ENCODE measurements at places on chromosomes 11 and 22.

- DNase-seq: no peak
These were observed 2.1 kb downstream of the TP53AIP1 start for GRCh38 chr11:128940603-128941002.

- DNase-seq: no peak
These were observed 17.6 kb downstream of the C22orf31 start for GRCh38 chr22:29043906-29044575.

DNA sequence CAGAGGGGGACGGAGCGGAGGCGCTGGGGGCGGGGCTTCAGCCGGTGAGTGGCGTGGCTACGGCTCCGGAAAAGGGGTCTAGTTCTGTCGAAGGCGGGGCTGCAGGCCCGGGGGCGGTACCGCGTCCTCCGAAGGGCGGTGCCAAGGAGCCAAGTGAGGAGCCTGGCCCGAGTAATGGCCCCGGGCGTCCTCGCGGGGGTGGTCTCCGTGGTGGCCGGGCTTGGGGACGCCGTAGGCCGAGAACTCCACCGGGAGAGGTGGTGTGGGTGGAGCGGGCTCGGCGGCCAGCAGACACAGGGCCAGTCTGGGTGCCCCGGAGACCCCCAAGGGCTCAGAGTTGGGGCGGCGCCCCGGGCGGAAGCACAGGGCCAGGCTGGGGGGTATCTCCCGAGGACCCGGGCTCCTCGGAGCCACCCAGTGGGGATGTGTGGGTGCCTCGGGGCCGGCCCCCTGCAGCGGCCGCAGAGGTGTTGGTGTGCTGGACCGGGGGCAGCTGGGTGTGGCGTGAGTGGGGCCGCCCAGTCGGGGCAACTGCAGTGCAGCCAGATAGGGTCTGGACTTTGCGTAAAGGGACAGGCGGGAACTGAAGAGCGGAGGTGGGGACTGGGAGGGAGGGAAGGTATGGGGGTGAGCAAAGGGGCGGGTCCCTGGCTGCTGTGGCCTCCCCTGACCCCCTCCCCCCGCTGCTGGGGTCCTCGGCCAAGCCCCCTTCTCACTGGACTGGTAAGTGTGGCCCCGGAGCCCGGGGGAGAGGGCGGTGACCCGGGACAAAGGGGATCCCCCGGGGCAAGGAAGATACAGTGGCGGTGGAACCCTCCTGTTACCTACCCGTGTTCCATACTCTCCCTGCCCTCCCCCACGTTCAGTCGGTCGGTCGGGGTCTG, 838 bp downstream of the FKBP2 start:
- DNase-seq: no peak

DNA sequence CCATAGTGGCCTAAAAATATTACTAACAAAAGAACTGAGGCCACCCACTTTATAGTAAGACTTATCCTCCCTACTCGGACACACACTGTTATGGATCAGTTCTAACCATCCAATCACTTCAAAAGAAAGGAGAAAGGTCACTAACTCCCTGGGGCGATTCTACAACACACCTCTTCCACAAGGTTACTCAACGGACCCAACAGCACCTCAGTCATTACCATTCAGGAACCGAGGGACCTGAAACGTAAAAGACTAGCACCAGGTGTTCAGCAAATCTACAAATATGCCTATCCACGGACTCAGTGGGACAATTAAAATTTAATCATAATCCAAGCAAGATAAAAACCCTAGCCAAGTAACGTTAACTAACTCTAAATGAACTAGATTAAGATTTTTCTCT, 1.6 kb downstream of the HNRNPUL2 start:
- DNase-seq: no peak

DNA sequence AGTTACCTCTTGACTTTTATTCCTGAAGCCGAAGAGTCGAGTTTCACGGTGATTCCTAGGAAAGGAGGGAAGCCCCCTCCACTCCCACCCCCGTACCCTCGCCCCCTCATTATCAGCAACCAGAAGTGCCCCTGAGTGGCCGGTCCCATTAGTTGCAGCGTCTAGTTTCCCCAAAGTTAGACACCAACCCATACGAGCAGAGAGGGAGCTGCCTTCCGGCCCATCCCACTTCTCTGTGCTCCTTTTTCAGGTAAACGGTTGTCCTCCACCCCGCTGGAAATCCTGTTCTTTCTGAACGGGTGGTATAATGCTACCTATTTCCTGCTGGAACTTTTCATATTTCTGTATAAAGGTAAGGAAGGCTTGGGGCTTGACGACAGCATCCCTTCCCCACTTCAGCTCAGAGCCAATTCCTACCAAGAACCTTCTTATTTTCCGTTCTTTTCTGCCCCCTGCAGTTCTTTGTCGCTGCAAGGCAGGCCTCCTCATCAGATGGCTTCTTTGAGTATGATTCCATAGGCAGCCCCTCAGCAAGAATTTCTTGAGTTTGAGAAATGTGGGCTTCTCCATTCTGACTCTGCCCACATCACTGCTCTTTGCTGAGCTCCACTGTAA, 701 bp downstream of the TMEM216 start:
- no peak for DNase-seq

- no peak for DNase-seq
These were observed 14.4 kb upstream of the SLC39A13 start for GRCh38 chr11:47394050-47394321.

DNA sequence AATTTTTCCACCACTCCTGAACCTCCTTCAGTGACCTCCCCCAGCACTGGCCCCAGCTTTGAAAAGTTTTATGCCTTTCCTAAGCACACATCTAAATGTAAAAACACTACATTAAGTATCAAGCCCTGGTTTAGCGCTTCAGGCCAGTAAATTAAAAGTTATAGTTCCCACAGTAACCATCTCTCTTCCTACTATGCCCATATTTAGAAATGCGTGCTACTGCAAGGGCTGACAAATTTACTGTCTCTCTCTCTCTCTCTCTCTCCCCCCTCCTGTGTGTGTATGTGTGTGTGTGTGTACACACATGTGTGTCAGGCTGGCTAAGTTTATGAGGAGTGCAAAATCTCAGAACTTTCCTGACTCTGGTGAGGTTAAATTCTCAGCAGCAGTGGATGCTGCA, 231.4 kb downstream of the LARGE1 start:
- DNase-seq: no peak

- no peak for DNase-seq
These were observed 64.8 kb downstream of the PAK1 start for GRCh38 chr11:77409046-77409445.

- DNase-seq: no peak
These were observed 603.0 kb downstream of the BUD13 start for GRCh38 chr11:116169776-116170175.

GRCh38 chr11:41398175-41398574, 61.3 kb downstream of the LRRC4C start:
- DNase-seq: no peak

- DNase-seq: no peak
These were observed 4.8 kb downstream of the SPATA19 start for GRCh38 chr11:133840479-133840941.

GRCh38 chr11:45525393-45525792, 140.0 kb downstream of the CHST1 start:
- DNase-seq: no peak

GRCh38 chr11:70250876-70251658, 19.4 kb upstream of the PPFIA1 start:
- no peak for DNase-seq

- DNase-seq: peak; percentile 21
These were observed 59.3 kb upstream of the NECTIN1 start for GRCh38 chr11:119788096-119788883.

DNA sequence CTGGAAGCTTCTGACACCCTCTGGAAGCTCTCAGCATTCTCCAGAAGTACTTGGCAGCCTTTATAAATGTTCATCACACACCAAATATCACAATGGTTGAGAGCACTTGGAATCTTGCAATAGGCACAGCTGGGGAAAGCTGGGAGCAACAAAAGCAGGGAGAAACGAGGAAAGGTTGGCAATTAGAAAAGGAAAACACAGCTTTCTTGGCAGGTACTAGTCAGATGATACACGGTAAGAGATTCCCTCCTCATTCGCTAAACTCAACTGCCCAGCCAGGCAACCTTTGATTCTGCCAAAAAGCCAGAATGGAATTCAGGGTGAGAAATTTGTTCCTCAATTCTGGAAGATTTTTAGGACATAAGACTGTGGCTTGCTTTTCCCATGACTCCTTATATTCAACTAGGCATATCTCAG, 576.9 kb upstream of the ANO5 start:
- no peak for DNase-seq

DNA sequence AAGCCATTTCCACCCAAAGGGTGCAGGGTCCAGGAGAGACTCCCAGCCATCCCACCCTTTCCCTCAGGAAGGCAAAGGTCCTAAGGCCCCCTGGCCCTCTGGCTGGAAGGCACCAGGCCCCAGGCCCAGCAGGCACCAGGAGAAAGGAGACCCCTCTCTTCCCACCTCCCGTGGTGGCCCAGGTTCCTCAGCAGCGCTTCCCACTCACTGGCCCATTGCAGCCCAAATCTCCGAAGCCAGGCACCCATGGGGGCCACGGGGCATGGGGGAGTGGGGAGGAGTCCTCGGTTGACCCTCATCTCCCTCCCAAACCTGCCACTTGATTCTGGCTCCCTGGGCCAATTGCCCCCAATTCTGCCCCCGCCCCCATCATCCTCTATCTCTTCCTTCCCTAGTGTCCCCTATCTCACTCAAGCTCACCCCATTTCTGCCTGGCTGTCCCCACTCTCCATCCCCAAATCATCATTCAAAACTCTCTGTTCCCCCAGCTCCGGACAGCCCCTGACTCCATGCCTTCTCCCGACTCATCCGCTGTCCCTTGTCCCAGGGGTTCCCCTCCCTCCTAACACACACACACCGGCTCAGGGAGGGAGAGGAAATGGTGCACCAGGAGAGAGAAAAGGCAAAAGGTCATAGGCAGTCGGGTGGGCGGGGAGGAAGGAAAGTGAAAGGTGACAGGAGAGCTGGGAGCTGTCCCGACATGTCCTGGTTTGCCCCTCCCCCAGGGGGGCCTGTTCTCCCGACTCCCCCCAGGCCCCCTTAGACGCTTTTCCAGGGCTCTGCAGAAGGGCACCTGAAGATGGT, 1.2 kb downstream of the LIF start:
- no peak for DNase-seq

GRCh38 chr11:2512431-2513407, 67.9 kb downstream of the KCNQ1 start:
- peak; percentile 47 for DNase-seq

DNA sequence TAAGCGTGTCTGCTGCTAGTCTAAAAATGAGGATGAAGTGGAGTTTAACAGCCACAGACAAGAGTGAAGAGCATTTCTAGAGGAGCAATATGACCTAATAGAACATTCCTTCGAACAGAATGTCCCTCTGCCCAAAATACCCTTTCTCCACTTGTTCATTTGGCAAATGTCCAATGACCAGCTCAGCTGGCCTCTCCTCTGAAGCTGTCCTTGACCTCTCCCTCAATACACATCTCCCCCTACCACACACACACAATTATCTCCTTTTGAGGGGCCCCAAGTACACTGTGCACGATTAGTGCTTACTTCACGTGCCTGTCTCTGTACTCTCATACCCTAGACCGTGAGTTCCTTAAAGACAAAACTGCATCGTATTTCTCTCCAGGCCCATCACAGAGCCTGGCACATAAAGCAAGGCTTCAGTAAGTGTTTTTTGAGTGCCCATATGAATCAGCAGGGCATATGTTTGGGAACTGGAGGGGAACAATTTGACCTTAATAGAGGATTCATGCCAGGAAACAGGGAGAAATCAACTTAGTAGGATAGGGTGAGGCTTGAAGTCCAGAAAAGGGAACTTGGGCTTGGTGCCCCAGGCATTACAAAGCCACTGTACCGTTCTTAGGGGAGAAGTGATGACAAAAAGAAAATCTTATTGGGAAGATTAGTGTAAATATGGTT, 18.1 kb upstream of the NCAM1 start:
- no peak for DNase-seq

GRCh38 chr11:17652556-17652955, 66.8 kb upstream of the MYOD1 start:
- no peak for DNase-seq

- DNase-seq: no peak
These were observed 6.9 kb upstream of the CCND1 start for GRCh38 chr11:69634069-69634468.

DNA sequence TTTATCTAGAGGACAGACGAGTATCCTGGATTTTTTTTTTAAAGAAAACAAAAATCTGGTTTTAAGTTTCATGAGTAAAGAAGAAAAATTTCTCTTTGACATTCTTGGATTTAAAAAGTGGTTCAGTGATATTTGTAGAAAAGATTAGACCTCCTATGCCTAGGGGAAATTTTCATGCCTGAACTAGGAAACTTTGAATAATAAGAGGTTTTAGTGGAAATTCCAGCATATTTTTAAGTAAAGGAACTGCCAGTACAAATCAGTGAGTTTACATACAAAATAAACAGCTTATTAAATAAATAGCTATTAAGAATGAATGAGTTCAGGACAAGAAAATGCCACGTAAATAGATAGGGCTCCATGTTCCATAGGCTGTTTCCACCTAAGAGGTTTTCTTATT, 17.5 kb downstream of the JAM3 start:
- no peak for DNase-seq

- no peak for DNase-seq
These were observed 134.5 kb upstream of the FIBIN start for GRCh38 chr11:26859416-26859815.

DNA sequence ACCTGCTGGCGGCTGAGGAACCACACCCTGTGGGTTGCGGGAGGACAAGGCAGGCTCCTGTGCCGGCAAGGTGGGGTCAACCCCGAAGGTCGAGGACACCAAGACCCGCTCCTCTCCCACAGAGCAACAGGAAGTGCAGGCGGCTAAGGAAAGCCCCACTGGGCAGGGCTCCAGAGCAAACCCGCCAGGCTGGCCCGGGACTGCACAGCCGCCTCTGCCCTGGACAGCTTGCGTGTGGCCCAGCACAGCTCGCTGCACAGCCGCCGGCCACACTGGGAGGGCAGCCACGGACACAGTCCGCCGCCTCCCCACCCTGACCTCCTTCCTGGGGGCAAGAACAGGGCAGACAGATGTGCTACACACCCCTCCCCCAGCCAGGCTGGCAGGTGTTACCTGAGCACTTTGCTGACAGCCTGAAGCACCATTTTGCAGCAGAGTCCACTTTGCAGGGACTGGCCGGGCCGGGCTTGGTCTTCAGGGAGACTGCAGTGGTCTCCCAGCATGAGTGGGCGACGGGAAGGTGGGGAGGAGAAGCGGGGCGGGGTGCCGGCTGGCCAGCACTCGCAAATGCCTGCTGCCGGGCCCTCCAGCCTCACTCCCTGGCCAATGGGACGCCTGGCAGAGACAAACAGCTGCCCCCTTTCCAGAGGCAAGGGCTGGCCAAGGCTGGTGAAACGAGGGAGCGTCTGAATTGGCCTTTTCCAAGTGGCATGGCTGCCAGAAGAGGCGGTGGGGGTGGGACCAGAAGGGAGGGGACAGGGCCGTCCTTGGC, at the start of gene MOB2:
Gene MOB2 (minus strand): TSS at position 726 of the 772 bp plus-strand sequence. CDS start 223 bp downstream, at position 503.
- DNase-seq: peak; percentile 87

DNA sequence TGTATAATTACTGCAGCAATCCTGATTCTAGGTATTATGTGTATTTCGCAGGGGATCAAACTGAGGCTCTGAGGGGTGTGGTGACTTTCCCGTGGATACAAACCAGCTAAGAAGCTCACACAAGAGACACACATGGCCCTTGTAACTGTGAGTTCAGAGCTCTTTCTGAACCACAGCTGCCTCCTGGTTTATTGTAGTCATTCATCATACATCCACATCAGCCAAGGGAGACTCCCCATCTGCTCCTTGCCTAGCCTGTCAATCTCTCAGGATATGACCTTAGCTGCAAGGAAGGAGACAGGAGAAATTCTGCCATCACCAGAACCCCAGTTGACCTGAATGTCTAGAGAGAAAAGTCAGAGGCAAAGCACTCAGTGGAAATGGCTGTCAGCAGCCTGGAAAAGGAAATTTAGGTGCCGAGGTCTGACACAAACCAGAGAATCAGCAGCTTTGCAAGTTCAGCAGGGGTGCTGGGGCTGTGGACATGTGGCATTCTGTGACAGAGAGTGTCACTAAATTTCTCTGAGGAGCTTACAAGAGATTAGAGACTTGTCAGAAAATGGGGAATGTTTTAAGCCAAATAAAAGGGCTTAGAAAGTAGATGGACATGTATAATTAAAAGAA, 209.5 kb downstream of the AASDHPPT start:
- DNase-seq: no peak
